Choroid plexus epithelial cell (primary cell): ENCODE measurements at places on chromosomes 3 and 15.

- DNase-seq: peak; percentile 33
Observed at GRCh38 chr15:73540161-73540560, 93.0 kb downstream of the NPTN start.

- DNase-seq: no peak
Observed at GRCh38 chr3:171266740-171267073, 193.5 kb downstream of the TNIK start.

- DNase-seq: no peak
Observed at GRCh38 chr3:9026320-9027045, 63.2 kb upstream of the RAD18 start.

DNA sequence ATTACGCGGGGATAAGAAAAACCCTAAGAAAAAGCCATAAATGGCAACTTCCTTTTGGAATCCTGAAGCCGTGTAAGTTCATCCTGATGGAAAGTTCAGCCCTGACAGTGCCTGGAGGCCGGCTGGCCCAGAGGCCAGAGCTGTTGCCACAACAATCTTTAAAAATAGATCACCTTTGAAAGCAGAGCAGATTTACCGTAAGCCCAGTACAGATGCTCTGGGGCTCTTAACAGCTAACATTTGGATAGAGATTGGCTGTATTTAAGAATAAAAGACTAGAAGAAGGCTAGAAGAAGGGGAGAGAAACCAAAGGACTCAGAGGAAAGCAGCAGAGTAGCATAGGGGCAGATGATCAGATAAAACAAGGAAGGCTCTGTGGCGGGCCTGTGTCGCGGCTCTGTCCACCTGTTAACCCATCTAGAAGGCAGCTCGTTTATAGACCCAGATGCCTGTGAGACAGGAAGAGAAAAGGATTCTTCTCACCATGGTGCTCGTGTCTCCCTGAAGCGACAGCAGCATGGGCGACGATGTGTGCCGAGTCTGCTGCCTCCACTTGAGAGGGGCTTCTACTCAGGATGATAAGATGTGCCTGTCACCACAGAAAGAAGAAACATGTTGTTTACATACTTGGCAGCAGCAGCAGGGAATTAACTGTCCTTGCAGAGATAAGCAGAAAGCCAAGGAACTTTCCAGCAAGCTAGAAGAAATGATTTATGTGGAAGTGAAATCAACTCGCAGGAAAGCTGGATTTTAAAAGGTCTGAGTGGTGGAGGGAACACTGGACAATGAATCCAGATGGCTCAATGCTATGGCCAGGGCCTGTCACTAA, 69.9 kb downstream of the SYNM start:
- DNase-seq: no peak

DNA sequence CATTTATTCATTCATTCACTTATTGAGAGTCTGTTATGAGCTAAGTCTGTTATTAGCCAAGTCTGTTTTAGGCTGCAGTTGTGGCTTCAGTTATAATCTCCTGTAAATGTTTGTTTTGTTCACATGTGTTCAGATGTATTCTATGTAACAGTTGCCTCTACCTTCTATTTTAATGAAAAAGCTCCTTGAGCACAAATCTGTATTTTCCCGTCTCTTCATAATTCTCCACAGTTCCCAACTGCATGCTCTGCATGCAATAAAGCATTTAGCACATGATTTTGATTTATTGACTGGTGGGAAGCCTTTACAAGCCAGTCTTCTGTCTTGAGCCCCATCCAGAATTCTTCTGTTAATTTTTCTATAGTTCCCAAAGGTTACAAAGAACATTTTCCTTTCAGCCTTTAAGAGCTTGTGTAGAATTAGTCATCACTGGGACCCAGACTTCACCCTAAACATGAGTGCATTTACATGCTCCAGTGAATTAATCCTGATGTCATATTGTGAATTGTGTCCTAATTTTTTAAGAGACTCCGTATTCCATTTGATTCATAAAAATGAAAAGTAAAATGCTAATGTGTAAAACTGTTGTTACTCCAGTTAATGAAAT, 122.3 kb upstream of the NR2E3 start:
- DNase-seq: peak; percentile 73

GRCh38 chr15:58213587-58214338, 75.6 kb downstream of the AQP9 start:
- DNase-seq: peak; percentile 76

DNA sequence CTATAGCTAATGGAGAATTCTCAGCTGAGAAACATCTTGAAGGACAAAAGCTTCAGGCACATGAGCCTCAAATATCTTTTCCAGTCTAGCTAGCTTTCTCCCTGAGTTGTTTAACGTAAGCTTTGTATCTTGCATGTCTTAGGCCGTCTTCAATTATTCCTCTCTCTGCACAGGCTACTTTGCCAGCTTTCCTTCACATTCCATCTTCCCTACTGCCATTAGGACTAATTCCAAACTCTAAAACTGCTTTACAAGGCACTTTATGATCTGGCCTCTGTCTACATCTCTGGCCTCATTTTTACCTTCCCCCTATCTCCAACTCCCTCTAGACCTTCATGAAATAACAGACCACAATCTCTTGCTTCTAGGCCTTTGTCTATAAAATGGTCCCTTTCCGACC, 171.4 kb downstream of the GREM1 start:
- no peak for DNase-seq

GRCh38 chr3:71064291-71064955, 519.1 kb downstream of the FOXP1 start:
- DNase-seq: peak; percentile 75

DNA sequence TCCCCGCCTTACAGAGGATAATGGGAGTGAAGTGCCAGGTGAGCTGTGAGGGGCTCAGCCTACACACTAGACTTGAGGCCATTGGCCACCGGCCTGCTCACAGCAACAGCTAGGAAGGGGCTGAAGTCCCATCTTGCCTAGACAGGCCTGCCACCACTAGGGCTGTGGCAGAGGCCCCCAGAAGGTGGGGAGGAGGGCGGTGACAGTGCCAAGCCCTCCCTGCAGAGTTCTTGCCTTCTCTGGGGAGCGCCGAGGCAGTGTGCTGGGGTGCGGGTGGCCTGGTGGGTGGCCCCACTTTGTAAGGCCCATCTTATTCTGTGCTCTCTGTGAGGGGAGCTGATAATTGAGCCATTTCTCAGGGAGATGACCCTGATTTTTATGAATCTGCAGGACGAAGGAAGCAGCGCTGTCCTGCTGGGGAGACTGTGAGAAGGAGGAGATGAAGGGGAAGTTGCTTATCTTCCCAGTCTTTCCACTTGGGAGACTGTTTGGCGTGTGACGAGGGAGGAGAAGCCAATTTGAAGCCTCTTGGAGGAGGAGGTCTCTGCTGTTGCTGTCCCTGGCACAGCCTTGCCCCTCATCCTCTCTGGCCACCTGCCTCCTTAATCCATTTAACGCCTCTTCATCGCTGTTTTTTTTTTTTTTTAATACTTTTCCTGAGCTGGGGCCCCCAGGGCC, 104.3 kb downstream of the LINGO1 start:
- no peak for DNase-seq

DNA sequence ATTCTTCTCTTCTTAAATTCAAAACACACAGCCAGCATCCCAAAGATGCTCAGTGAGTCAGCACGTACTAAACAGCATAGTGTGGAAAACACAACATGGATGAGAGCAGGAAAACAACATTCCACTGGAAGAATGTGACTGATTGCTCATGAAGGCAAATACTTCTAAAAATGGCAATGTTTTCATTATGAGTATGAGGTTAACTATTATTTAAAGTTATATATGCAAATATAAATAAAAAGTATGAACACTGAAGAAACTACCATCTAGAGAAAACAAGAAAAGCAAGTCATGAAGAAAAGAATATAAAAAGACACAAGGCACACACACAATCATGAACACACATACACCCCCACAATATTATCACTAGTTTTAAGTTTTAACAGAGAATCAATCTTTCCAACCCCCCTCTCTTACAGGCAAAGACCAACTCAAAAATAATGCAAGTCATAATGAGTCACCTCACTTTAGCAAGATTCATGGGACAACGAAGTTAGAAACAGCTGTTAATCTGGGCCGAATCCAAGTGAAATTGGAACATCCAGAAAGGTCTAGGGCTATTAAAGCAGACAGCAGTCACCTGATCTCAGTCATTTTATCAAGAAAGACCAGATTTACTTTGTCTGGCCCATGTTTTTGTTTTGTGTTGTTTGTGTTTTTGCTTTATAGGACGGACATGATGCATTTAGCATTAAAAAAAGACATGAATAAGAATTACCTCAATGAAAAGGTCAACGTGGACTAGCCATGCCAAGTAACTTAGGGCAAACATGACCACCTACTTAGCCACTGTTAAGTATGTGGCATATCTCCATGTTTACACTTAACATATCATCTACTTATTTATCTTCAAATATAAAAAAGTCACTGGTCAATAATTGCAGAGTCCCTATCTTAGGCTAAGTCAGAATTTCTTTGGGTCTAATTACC, 18.1 kb downstream of the GBE1 start:
- peak; percentile 97 for DNase-seq

DNA sequence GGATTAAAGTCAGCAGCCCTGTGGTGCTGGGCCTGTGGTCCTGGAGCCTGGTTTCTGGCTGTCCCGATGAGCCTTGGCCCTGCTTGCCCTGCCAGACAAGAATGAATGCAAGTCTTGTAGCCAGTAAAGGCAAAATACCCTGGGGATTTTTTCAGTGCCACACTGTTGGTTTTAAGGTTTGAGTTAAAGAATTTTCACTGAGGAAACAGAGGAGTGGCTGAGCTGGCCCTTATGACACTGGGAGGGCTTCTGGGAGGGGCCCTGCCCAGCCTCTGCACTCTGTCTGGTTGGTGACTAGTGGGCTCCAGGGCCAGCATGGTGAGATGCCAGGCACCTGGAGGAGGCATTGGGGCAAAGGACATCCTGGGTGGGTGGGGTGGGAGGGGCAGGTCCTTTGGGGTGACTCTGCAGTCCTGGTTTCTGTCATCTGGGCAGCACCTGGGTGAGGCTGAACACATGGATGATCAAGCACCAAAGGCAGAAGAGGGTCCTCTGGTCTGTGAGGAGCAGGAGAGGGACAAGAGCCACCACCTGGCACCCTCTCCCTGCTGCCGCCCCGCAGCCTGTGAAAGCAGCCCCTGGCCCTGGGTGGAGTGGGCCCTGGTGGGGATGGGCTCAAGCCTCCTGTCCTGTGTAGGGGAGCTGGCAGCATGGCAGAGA, 12.5 kb upstream of the PLA2G4E start:
- DNase-seq: no peak

DNA sequence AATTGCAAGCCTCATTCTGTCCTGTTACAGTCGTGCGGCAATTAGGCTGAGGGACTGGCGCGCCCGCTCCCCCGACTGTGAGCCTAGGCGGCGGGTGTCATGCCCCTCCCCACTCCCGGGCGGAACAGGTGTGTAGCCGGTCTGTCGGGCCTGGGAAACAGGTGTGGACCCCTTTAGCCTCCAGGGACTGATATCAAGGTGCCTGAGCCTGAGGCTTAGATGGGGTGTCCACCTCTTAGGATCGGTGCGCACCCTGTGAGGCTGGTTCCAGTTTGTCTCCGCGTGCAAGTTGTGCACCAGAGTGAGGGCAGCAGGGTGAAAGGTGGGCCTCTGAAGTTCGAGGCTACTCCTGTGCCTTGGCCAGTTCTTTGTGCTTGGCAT, 686 bp downstream of the VPS8 start:
- no peak for DNase-seq

DNA sequence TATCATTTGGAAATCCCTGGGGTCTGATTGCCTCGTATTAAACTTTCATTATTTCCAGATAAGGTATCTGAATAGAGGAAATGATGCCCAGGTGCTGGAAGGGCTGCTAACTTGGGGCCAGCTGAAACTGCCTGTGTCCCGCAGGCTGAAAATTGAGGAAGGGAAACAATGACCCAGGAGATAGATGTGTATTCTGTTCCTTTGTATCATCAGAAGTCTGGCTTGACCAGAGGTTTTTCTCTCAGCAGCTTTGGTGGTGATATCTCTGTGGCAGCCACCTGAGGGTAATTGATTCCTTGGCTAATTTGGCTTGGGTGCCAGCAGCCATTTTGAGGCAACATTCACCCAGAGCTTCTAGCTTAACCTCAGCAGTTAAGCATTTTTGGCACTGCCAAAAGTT, 90.0 kb upstream of the STT3B start:
- DNase-seq: no peak

DNA sequence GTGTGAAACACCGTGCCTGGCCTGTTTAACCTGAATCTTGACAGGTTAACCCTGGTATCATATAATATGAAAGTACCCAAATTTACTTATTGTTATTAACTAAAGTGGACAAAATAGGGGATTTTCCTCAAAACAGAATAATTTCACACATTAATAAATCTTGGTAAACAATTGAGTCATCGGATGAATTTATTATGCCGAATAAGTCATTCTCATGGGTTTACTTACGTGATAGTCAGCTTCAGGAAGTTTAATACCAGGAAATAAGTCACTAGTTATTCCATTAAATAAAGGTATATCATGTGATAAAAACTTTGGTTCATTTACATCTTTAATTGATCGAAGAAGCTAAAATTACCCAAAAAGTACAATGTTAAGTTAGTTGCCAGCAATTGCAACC, 99.7 kb downstream of the DNAH12 start:
- DNase-seq: no peak

GRCh38 chr15:88028024-88028423, 228.5 kb downstream of the NTRK3 start:
- no peak for DNase-seq

DNA sequence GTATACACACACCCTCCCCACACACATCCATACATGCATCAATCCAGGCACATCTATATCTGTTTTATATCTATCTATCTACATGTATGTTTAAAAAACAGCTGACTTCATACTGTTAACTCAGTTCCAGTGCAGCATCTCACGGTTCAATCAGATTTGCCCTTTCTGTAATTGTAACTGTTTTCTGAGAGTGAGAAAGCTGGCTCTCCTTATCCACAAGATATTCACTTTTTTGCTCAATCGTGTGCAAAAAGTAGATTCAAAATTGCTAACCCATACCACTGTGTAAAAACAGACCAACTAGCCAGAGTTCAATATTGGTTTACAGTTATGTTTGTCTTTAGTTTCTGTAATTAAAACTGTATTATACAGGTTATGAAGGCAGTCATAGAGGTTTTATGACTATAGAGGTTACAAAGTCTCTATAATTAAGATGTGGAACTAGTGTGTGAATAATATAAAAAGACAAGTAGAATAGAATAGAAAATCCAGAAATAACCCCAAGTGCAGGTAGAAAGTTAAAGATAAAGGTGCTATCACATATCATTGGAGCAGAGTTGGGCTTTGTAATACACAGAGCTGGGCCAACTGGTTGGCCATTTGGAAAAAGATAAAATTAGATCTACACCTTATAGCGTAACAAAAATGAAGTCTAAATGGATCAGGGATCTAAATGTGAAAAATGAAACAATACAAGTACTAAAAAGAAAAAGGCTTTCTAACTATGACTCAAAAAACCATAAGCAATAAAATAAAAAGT, 20.1 kb upstream of the MCF2L2 start:
- DNase-seq: no peak

DNA sequence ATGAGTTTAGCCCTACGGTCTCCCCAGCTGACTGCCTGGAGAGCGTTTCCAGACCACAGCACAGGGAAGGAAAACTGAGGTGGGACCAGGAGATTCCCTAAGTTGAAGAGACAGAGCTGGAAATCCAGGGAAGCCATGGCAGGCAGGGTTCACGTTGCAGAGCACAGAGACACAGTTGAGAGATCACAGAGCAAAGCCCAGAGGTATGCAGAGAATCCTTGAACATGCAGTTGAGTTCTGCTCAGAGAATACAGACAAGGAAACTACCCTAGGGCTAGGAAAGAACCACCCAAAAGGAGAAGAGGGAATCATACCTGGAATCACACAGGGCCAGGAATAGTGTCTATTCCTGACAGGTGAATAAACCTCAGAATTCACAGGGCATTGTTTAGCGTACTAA, 14.3 kb downstream of the SLC28A1 start:
- DNase-seq: no peak
